ENCODE measurements at places on chromosomes 11 and 22.

DNA sequence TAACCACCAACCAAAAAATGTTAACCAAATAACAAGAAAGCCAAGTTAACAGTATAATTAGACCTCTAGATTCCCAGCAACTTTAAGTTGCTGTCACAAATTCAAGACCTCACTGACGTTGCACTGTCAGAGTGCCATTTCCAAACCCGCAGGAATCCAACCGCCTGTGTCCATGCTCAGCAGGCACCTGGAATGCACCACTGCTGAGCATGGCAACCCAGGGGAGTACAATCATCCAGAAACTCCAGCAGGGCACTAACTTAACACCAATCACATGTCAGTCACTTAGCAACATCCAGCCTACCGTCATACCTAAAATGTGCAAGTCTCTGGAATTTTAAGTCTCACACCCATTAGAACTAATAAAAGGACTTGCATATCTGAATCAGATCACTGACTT, 48.8 kb downstream of the SMCO4 start:
- H3K27ac ChIP-seq: no peak overlapping the region
- H3K36me3 ChIP-seq: peaks cover 16% of the 10 kb centered on the region
- peaks cover 4% of the 10 kb centered on the region for H3K27me3 ChIP-seq
- no peak for DNase-seq

DNA sequence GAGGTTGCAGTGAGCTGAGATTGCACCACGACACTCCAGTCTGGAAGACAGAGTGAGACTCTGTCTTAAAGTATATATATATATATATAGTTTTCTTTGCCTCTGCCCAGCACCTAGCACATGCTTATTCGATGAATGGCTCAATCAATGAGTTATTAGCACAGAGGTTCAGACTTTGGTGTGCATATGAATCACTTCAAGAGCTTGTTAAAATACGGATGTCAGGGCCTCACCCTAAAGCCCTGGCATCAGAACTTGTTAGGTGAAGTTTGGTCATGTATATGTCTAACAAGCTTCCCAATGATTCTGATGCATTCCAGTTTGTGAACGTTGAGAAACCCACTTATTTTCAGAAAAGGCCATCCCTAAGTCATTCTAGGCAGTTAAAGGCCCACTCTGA, 21.8 kb upstream of the TMEM86A start:
- H3K4me1 ChIP-seq: no peaks in the 10 kb centered on the region
- no peaks in the 10 kb centered on the region for H3K36me3 ChIP-seq
- no peak for DNase-seq
- no peak overlapping the region for H3K4me3 ChIP-seq

- DNase-seq: peak; percentile 25
- peak overlapping the region; percentile 99 for H3K27ac ChIP-seq
- peaks cover 100% of the 10 kb centered on the region for H3K4me1 ChIP-seq
- H3K27me3 ChIP-seq: no peaks in the 10 kb centered on the region
- H3K4me3 ChIP-seq: peak overlapping the region; percentile 62
These were observed 305.9 kb downstream of the CADM1 start for GRCh38 chr11:115198321-115198741.

GRCh38 chr22:28429711-28430110, 249.9 kb downstream of the TTC28 start:
- no peak for DNase-seq
- H3K27ac ChIP-seq: no peak overlapping the region
- peaks cover 25% of the 10 kb centered on the region for H3K36me3 ChIP-seq
- peaks cover 40% of the 10 kb centered on the region for H3K4me1 ChIP-seq
- H3K4me3 ChIP-seq: no peak overlapping the region

DNA sequence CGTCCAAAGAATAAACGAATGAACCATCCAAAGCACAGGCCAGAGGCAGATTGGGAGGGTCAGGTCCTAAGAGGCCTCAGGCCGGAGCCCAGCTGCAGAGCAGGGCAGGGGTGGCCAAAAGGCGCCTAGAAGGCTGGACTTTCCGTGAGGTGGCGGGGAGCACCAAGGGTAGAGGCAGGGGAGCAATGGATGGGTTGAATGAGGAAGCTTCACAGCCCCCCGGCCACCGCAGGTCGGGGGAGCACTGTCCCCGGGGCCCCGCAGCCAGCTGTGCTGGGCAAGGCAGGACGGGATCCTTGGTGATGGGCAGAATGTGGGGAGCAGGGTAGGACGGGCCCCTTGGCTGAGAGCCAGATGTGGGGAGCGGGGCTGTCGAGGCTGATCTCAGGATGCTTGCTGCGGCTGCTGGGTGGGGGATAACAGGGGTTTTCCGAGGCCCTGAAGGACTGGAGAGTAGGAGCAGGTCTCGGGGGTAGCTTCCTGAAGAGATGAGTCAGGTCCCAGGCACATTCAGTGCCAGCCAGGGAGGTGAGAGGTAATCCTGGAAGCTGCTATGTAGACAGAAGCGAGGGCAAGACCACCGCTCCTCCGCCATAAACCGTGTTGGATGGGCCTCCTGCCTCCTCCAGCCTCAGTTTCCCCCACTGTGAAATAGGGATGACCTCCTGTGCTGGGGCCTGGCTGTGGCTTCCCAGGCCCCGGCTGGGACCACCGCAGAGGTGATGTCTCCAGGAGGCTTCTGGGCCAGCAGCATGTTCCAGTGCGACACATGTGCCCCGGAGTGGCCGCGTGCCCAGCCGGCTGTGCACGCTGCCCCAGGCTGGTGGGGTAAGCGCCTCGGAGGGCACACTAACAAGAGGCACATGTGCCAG, 34.6 kb upstream of the KCNQ1OT1 start:
- H3K36me3 ChIP-seq: no peaks in the 10 kb centered on the region
- peaks cover 10% of the 10 kb centered on the region for H3K27me3 ChIP-seq
- no peak overlapping the region for H3K4me3 ChIP-seq
- H3K4me1 ChIP-seq: peaks cover 73% of the 10 kb centered on the region
- no peak for DNase-seq

- no peaks in the 10 kb centered on the region for H3K27me3 ChIP-seq
- peaks cover 28% of the 10 kb centered on the region for H3K36me3 ChIP-seq
- no peaks in the 10 kb centered on the region for H3K4me1 ChIP-seq
- no peak for DNase-seq
- no peak overlapping the region for H3K27ac ChIP-seq
- no peak overlapping the region for H3K4me3 ChIP-seq
These were observed 81.9 kb upstream of the RASSF10 start for GRCh38 chr11:12927221-12927620.

DNA sequence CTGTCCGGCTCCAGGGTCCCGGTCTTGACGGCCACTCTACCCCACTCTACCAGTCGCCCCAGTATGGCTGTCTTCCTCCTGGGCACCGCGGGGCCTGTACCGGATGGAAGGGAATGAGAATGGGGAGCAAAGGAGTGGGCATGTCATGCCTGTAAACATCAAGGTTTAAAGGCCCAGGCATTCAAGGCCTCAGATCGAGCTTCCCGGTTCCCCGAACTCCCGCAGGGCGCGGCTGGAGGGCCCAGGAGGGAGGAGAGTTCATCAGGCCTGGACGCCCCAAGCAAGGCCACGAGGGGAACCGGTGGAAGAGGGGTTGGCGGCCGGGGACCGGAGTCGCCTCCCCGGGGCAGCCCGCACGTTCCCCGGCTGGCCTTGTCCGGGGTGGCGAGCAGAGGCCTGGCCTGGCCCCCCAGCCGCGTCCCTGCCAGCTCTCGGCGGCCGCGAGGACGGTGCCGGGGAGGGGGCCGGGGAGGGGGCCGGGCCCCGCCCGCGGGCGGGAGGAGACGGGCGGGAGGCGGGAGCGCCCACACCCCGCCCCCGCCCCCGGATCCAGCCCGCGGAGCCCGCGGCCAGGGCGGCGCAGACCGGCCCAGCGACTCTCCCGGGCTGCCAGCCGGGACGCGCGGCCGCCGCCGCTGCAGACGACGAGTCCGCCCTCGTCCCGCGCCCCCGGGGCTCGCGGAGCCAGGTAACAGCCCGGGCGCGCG, at the start of gene CDC42EP1:
Gene CDC42EP1, plus strand, starts transcription at position 580 of the 707 bp plus-strand sequence. CDS start 5,870 bp downstream, outside the sequence.
- peaks cover 64% of the 10 kb centered on the region for H3K4me1 ChIP-seq
- DNase-seq: peak; percentile 66
- H3K4me3 ChIP-seq: peak within 1 kb of the TSS; percentile 86
- no peaks in the 10 kb centered on the region for H3K36me3 ChIP-seq

GRCh38 chr22:46587492-46588278, 32.5 kb upstream of the GRAMD4 start:
- H3K36me3 ChIP-seq: peaks cover 10% of the 10 kb centered on the region
- no peak for DNase-seq
- peaks cover 30% of the 10 kb centered on the region for H3K27me3 ChIP-seq

GRCh38 chr11:16001044-16001568, 355.2 kb downstream of the SOX6 start:
- DNase-seq: no peak
- peaks cover 11% of the 10 kb centered on the region for H3K36me3 ChIP-seq
- peaks cover 29% of the 10 kb centered on the region for H3K4me1 ChIP-seq
- no peak overlapping the region for H3K4me3 ChIP-seq

DNA sequence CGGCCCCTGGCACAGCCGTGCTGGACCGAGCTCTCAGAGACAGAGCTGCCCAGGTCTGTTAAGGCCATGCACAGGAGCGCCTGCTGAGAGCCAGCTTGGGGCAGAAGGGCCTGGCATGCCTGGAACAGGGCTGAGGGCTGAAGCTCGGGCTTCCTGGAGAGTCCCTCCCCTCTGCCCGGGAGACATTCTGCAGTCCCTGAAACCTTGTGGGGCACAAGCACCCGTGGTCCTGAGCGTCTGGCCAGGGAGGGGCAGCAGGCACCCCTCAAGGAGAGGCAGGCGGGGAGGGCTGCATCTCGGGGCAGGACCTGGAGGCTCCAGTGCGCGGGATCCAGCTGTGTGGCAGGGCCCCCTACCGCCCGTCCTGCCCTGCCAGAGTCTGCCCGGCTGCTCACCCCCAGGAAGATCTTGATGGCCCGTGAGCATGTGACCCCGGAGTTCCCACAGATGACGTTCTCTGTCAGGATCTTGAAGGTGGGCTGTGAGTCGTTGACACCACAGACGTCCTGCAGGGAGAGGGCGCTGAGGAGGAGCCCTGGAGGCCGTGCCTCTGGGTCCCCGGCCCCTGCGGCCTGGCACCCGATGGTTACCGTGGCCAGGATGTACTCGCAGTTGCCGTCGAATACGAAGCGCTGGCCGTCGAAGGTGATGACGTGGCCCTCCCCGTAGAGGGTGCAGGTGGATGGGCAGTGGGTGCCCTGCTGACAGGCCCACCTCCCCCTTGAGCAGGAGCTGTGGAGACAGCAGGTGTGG, 10.9 kb downstream of the MUC6 start:
- no peak for DNase-seq
- H3K36me3 ChIP-seq: no peaks in the 10 kb centered on the region

- peaks cover 60% of the 10 kb centered on the region for H3K4me1 ChIP-seq
- H3K36me3 ChIP-seq: no peaks in the 10 kb centered on the region
- H3K4me3 ChIP-seq: peak overlapping the region; percentile 80
- peaks cover 58% of the 10 kb centered on the region for H3K27me3 ChIP-seq
These were observed 124.5 kb upstream of the HSD17B12 start for GRCh38 chr11:43555816-43556611.

GRCh38 chr11:120209746-120210625, 846 bp upstream of the OAF start:
- no peak for DNase-seq
- H3K4me1 ChIP-seq: peaks cover 88% of the 10 kb centered on the region
- peak overlapping the region; percentile 85 for H3K4me3 ChIP-seq

- no peak overlapping the region for H3K27ac ChIP-seq
- no peaks in the 10 kb centered on the region for H3K4me1 ChIP-seq
- no peak for DNase-seq
- H3K4me3 ChIP-seq: no peak overlapping the region
- no peaks in the 10 kb centered on the region for H3K36me3 ChIP-seq
These were observed 924.4 kb downstream of the METTL15 start for GRCh38 chr11:29032384-29033149.

DNA sequence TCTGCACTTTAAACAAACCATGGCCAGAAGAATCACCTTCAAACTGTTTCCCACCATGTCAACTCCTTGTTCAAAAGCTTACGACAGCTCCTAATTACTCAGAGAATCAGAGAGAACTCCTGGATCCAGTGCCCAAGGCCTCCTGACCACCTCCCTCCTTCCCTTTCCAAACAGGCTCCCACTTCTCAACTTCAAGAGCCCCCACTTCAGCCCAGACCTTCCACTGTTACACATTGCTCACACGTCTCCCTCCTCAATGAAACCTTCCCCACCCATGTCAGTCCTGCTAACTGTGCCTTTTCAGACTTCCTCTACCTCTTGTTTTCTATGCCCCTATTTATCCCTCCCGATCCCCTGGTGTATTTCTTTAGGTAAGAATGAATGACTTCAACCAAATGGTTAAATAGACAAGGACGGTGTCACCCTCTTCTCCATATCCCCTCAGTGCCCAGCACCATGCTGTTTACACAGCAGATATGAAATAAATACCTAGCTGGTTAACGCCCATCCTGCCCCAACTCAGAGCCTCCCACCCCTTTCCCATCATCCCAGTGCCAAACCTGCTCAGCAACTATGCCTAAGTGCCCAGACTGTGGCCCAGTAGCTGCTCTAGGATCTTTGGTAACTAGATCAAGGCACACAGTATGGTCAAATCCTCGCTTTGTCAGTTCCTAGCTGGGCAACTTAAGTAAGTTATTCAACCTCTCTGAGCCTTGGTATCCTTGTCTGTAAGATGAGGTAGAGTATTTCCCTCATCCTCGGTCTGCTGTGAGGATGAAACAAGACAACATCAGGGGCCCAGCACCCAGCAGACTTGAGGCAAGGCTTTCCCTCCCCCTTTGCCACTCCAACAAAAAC, 36.8 kb downstream of the PLEKHA7 start:
- H3K4me3 ChIP-seq: no peak overlapping the region
- peaks cover 22% of the 10 kb centered on the region for H3K4me1 ChIP-seq
- no peaks in the 10 kb centered on the region for H3K36me3 ChIP-seq
- no peak overlapping the region for H3K27ac ChIP-seq
- DNase-seq: no peak
- peaks cover 6% of the 10 kb centered on the region for H3K27me3 ChIP-seq

DNA sequence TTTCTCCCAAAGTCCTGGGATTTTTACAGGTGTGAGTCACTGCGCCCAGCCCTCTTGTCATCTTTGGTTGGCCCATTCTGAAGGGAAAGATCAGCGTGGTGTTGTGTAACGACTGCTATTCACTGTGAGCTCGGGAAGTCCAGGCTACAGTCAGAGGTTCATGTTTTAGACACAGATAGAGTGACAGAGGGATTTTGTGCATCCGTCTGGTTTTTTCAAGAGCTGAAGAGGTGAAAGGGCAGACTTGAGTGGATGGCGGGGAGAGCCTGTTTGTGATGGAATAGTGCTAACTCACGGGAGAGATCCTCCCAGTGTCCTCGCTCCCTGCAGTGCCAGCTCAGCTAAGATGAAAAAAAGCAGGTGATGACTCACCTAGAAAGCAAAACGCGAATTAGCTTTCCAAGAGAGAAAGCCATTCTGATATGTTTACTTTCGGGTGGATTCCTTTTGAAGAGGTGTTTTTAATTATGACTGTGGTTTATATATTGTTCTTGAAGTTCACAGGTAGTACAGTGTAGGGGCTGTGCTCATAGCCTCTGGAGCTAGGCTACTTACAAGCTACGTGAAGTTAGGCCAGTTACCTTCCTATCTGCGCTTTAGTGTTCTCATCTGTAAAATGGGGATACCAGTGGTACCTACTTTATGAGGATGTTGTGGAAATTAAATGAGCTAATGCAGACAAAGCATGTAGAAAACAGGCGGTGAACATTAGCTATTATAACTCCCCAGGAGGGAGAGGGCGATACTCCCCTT, 67.2 kb downstream of the C11orf91 start:
- H3K4me3 ChIP-seq: no peak overlapping the region
- peaks cover 3% of the 10 kb centered on the region for H3K27me3 ChIP-seq
- H3K36me3 ChIP-seq: peaks cover 23% of the 10 kb centered on the region
- no peak for DNase-seq
